ENCODE measurements at places on chromosomes 4 and X. TPM values are rescaled to one million over a fixed set of nuclear protein-coding genes. Genes with fewer than 3 reads are reported as not detected.

ASB9 gene
- total RNA-seq, result 0.25 TPM

ATP11C gene
- 42.7 TPM for total RNA-seq

SRP72 gene
- total RNA-seq, result 67.1 TPM

HAUS7 gene
- 19.6 TPM for total RNA-seq

DDX53 gene
- not detected for total RNA-seq

CLDN22 gene
- total RNA-seq, result not detected

TMPRSS11E gene
- total RNA-seq, result 0.12 TPM
